Body of pancreas (tissue), 4 donors: ENCODE measurements at places on chromosomes 11 and 22. TPM values are rescaled to one million over a fixed set of nuclear protein-coding genes. Genes with fewer than 3 reads are reported as not detected.

IL18BP gene
- total RNA-seq, result 9.6 TPM

GRCh38 chr11:86514453-86514852 is 139.8 kb downstream of the CCDC81 start:
- H3K4me1 ChIP-seq, result peaks cover 19% of the 10 kb centered on the region
- H3K4me3 ChIP-seq, result no peak overlapping the region
- no peaks in the 10 kb centered on the region for H3K27me3 ChIP-seq
- H3K36me3 ChIP-seq, result no peaks in the 10 kb centered on the region

GRCh38 chr11:60847281-60847680 is 5.4 kb downstream of the CCDC86 start:
- peaks cover 4% of the 10 kb centered on the region for H3K36me3 ChIP-seq
- H3K27me3 ChIP-seq, result no peaks in the 10 kb centered on the region
- no peak overlapping the region for H3K27ac ChIP-seq
- DNase-seq, result no peak
- H3K4me3 ChIP-seq, result no peak overlapping the region
- H3K4me1 ChIP-seq, result peaks cover 31% of the 10 kb centered on the region

DNA sequence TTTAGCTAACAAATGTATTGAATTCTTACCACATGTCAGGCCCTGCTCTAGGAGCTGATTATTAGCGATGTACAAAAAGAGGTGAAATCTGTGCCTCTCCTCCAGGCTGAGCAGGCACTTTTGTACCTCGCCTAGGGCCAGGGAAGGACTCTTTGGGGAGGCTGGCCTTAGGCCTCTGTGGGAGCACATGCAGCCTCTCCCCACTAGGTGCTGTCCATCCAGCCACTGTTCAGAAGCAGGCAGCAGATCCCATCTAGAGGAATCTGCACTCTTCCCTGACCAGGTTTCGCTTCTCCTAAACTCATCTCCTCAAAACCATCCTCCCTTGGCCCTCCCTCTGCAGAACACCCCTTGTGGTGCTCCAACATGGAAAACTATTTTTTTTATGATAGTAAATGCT is 51.9 kb upstream of the WT1 start:
- DNase-seq, result no peak
- no peak overlapping the region for H3K4me3 ChIP-seq
- H3K4me1 ChIP-seq, result no peaks in the 10 kb centered on the region
- H3K36me3 ChIP-seq, result no peaks in the 10 kb centered on the region
- no peak overlapping the region for H3K27ac ChIP-seq

CDKN1C gene
- 35.3 TPM for total RNA-seq
